Activated CD8-positive, alpha-beta memory T cell treated with anti-CD3 and anti-CD28 coated beads for 1 hour (primary cell): ENCODE measurements at places on chromosomes 4 and X.

- no peak for DNase-seq
These were observed 4.3 kb upstream of the MXD4 start for GRCh38 chr4:2266181-2266580.

GRCh38 chr4:4789462-4789861, 70.0 kb upstream of the MSX1 start:
- no peak for DNase-seq

GRCh38 chr4:101299899-101300540, 47.3 kb downstream of the PPP3CA start:
- DNase-seq: no peak

DNA sequence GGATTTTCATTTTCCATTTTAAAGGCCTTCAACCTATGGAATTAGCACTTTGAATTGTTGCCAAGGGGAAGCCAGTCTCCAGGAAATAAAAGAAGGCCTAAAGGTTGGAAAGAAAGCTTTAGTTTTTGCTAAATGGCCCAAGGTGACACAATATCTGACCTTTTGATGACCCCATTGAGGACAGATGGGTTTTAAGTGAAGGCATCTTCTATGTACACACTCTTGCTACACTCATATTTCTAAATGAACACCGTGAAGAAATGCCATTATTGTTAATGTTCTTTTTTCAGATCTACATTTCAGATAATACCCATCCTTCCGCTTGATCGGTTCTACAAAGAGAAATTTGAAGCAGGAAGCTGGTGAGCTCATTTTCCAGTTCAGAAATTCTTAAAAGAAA, 162.8 kb upstream of the POU3F4 start:
- DNase-seq: no peak

- no peak for DNase-seq
These were observed 227.5 kb upstream of the FGF13 start for GRCh38 chrX:138939038-138939437.

DNA sequence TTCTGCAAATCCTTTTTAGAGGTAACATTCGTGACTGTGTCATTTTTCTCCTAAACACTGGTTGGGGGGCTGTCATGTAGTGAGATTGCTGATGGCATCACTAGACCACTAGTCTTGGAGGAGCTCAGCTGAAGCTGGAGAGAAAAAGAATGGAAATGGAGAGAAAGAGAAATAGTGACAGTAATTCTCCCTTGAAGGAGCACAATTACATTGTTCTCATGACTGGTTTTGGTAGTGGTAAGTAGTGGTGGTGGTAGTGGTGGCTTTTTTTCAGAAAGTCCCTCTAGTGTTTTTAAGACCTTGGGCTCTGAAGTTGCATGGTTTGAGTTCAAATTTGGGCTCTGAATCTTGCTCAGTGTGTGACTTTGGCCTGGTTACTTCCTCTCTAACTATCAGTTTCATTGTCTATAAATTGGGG, 99.8 kb downstream of the LARP7 start:
- DNase-seq: no peak

DNA sequence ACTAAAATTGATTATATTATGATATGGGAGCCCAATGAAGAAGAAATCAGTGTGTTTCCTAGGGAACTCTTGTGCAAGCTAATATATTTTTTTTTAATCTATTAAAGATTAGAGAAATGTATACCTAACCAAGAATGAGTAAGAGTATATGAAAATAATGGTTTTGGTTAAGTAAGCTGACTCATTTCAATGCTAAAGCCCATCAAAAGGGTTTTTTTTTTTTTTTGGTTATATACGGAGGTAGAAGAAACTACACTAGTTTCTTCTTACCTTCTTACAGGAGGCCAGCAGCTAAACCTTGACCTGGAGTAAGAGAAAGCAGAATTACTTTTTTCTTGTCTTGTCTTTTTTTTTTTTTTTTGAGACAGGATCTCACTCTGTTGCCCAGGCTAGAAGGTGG, 27.5 kb downstream of the RUFY3 start:
- DNase-seq: no peak

- DNase-seq: no peak
These were observed 207.8 kb downstream of the CBR4 start for GRCh38 chr4:168802222-168802621.

GRCh38 chr4:19689511-19689910, 562.2 kb upstream of the SLIT2 start:
- DNase-seq: no peak

- no peak for DNase-seq
These were observed 178.5 kb downstream of the GABRB1 start for GRCh38 chr4:47209833-47210232.

DNA sequence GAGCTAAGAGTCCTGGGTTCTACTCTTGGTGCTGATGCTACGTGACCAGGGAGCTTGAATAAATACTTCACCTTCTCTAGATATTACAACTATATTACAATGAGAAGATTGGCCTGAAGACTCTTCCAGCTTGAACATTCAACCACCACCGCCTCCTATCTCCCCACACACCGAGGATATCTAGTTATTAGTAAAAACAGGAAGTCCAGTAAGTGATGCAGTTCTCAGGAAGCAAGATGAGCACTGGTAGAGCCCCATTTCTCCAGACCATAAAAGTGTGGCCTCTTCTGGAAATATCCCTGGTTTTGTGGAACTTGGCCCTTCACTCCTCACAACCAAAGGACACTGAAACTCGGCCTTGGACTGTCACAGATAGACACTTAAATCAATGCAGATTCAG, 18.5 kb downstream of the PJA1 start:
- DNase-seq: no peak

DNA sequence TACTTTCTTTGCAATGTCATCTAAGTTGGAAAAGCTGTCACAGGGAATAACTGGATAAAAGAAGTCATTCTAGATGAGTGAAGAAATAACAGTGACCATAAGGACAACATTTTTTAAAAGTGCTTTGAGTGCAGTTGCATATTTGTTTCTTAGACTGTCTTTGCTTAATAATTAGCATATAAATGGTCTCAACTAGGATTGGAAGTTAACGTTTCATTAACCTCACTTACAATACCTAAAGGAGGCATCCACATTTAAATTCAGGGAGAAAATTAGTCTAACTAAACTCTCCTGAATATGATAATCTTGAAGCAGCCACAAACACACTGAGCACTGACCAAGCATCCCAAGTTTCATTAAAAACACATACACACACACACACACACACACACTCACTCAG, 780.7 kb downstream of the PCDH18 start:
- DNase-seq: no peak

GRCh38 chr4:139988863-139989765, 164.9 kb downstream of the MAML3 start:
- DNase-seq: no peak

DNA sequence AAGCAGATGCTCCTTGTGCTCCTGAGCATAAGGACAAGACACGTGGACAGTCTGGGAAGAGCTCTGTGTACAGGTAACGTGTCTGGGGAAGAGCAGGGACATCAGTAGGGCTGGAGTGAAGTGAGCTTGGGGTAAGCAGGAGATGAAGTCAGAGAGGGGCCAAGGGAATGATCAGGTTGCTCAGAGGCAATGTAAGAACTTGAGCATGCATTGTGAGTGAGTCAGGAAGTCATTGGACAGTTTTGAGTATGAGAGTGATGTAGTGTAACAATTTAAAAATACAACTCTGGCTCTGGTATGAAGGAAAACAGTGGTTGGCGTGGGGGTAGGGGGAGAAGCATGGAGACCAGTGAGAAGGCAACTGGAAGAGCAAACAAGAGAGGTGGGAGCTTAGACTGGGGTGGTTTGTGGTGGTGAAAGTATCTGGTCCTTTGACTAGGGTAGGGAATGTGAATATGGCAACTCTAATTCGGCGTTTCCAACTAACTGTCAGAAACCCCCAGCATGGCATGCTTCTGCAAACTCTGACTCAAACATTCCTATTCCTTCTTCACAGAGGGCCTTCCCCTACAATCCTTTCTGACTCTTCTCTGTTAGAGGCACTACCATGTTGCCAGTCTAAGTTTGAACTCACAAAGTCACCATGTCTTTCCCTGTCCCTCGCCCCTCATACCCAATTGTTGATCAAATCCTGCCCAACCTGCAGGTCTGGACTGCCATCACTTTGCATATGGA, 57.2 kb downstream of the STBD1 start:
- DNase-seq: no peak

DNA sequence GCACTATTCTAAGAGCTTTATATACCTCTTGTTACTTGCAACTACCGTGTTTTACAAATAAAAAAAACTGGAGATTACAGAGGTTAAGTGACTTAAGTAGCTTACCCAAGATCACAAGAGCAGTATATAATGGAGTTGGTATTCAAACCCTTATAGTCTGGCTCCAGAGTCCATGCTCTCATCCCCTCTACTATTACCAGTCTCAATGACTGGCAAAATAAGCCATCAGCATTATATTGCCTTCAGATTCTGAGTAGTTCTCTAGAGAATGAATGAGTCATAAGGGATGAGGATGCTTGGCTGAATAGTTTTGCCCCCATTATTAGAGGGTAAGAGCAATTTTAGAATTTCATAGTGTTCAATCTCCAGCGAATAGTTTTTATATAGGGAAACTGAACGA, 170.1 kb upstream of the ATOH1 start:
- no peak for DNase-seq

GRCh38 chrX:39811376-39811775, 286.4 kb downstream of the BCOR start:
- no peak for DNase-seq

GRCh38 chr4:124964251-124964650, 251.7 kb upstream of the ANKRD50 start:
- no peak for DNase-seq

- DNase-seq: no peak
These were observed 32.3 kb downstream of the BBS12 start for GRCh38 chr4:122764821-122765215.

DNA sequence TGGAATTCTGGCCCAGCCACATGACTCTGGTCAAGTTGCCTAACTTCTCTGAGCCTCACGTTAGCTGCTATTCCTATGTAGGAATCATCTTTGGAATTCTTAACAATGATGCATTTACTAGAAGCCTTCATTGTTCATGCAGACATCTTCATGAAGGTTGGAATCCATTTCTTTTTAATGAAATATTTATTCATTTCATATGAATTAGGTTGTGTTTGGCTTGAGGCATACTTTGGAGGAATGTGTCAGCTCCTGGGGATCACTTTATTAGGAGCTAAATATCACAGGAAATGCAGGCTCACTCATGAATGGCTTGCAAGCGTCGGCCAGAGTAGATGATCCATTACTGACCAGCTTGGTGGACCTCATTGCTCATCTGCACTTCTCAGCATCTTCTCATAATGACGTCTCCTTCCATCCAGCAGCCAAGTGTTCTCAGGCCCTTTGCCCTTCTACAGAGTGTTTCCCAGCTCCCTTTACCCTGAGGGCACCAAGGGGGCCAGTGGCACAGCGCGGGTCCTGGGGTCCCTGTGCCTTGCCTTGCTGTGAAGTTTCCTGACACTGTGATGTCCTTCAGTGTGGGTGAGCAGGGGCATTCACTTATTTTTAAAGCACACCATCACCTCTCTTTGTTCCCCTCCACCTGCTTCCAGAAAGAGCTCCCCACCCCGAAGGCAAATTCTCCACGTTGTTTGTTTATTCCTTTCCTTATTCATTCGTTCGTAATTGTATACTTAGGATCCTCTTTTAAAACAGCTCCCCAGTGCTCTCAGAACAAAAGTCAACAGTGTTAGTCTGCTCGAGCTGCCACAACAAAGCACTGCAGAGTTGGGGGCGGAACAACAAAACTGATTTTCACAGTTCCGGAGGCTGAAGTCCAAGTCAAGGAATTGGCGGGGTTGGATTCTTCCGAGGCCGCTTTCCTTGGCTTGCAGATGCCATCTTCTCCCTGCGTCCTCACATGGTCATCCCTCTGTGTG, 106.8 kb downstream of the STK32B start:
- no peak for DNase-seq

DNA sequence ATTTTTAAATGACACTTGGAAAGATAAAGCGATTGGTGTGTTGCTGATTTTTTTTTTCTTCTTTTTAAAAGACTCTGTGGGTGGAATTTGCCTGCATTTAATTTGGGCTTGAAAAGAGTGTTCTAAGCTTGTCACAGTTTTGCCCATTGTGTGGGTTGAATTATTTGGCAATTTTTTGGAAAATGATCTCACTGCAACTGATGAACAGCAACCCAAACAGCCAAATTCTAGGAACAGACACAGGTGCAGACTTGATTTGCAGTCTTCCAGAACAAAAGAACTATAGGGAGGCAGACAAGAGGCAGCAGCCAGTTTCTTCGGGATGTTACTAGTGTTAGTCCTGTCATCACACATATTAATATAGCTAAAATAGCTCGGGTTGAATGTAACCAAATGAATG, 40.5 kb downstream of the CASP6 start:
- no peak for DNase-seq

DNA sequence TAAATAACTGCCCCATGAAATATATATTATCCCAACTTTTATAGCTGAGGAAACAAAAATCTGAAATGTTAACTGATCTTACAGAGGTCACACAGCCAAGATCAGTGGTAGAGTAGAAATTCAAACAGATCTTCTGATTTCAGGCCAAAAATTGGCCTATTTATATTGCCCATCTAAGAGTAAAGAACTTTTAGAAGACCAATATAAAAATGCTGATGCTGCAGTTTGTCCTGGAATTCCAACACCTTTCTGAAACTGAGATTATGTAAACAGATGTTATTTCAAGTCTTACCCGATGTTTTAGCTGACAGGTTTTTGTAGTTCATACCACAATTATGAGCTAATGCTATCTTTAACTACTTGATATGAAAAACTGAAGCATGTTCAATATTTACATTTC, 51.1 kb downstream of the SPANXN3 start:
- no peak for DNase-seq

DNA sequence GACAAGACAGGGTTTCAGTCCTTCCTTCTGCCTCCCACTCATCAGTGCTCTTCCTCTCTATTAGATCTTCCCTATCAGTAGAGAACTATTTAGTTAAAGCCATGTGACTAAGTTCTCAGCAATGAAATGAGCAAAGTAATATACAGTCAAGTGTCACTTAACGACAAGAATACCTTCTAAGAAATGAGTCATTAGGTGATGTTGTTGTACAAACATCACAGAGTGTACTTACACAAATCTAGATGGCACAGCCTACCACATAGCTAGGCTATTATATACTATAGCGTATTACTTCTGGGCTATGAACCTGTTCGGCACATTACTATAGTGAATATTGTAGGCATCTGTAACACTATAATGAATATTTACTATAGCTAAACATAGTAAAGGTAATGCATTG, 71.3 kb downstream of the POU4F2 start:
- DNase-seq: no peak

GRCh38 chr4:149203256-149204001, 612.2 kb downstream of the IQCM start:
- no peak for DNase-seq
